ENCODE measurements at places on chromosomes 1 and 21.

- no peak for DNase-seq
Measured at GRCh38 chr1:202241376-202242079, 47.9 kb downstream of the LGR6 start.

DNA sequence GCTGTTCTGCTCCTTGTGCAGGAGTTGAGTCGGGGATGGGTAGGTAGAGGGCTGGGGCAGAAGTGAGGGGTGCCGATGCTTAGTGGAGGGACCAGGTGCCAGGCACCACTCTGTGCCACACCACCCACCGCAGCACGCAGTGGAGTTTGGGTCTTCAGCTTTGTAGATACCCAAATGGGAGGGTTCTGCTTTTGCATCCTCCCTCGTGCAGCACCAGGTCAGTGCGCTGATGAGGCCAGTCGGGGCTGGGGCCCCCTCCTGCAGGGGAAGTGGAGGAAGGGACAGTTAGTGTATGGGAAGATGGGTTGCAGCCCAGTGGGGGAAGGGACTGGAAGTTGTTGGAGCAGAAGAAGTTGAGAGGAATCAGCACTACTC is 244.0 kb downstream of the RHOU start:
- DNase-seq: no peak

- no peak for DNase-seq
Measured at GRCh38 chr1:40607921-40608320, 57.6 kb downstream of the RIMS3 start.

- DNase-seq: no peak
Measured at GRCh38 chr1:168164771-168165170, 14.0 kb upstream of the TIPRL start.

DNA sequence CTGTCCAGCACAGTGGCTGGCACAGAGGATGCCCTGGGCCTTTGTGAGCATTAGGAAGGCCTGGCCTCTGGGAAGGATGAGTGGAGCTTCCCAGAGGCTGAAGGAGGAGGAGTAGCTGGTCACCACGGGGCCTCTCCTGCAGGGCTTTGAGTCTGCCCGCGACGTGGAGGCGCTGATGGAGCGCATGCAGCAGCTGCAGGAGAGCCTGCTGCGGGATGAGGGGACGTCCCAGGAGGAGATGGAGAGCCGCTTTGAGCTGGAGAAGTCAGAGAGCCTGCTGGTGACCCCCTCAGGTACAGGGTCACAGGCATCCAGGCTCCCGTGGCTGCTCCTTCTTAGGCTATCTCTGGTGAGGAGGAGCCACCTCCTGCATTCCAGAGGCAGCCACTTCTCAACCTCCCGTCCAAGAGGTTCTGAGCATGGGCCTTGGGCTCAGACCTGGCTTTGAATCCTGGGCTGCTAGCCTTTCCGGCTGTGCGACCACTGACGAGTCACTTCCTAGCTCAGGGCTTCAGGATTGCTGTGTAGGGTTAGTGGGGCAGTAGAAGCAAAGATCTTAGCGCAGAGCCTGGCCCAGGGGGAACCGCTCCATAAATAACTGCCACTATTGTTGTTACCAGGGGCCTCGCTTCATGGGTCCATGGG is 14.0 kb downstream of the SESN2 start:
- DNase-seq: no peak

- no peak for DNase-seq
Measured at GRCh38 chr1:181143102-181143859, 54.8 kb downstream of the IER5 start.

DNA sequence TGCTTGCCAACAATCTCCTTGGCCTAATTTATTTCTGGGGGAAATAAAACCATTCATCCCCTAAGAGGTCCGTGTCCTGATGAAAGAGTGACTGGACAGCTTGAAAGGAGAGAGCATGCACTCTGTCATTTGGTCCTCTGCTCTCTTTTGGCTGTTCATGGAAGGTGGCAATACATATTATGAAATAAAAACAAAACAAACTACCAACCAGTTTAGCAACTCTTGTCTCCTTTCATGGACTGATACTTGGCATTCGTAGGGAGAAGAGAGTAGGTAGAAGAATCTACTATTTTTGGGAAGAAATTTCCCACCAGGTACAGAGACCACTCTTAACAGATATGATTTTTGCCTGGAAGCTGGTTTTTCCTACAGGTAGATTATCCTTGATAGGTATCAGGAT is 746 bp upstream of the C1orf116 start:
- no peak for DNase-seq

DNA sequence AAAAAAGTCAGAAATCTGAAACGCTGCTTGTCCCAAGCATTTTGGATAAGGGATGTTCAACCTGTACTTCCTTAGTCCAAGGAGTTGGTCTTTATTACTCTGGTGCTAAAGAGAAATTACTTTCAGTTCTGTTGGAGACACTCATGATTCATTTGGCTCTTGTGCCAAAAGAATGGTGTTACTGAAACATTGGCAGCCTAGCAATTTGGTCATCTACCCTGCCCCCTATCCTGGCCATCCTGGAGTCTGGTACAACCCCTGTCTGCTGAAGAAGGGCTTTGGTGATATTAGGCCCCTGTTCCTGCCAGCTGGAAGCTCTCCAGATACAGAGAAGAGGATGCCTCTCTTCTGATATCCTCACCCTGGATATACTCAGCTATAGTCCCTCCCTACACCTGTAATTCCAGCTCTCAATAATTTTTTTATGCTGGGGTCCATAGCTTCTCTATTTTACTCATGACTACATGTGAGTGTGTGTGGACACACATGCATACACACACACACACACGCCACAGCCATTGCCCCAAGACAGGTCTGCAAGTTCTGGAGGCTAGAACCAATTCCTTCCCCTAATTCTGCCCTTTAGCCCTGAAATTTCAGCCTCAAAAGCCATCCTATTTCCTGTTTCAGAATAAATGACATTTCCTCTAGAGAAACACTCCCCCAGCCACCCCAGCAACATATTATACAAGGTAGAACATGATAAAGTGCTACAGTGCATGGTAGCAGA is 40.0 kb downstream of the LHX8 start:
- DNase-seq: no peak

GRCh38 chr1:12745992-12746323 is at the start of gene CFAP107:
Gene CFAP107 (plus strand): TSS chr1:12746200. CDS start chr1:12746431, 231 bp downstream.
- no peak for DNase-seq

DNA sequence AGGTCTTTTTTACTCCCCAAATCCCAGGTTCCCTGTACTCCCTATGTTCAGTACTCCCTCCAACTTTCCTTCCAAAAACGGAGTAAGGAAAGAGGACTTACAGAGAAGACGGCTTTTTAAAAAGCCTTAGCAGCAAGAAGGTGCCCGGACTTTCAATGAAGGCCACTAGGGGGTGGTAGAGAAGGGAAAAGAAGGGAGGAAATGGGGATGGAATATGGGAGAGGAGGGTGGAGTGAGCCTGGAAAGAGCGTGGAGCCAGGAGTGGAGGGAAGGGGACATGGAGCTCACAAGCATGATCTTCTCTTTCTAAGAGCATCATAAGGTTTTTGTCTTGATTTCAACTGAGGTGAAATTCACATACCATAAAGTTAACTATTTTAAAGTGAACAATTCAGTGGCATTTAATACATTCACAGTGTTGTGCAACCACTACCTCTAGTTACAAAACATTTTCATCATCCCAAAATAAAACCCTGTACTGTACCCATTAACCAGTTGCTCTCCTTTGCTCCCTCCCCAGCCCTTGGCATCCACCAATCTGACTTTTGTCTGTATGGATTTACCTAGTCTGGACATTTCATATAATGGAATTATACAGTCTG is 129.9 kb downstream of the ZNF281 start:
- DNase-seq: no peak

DNA sequence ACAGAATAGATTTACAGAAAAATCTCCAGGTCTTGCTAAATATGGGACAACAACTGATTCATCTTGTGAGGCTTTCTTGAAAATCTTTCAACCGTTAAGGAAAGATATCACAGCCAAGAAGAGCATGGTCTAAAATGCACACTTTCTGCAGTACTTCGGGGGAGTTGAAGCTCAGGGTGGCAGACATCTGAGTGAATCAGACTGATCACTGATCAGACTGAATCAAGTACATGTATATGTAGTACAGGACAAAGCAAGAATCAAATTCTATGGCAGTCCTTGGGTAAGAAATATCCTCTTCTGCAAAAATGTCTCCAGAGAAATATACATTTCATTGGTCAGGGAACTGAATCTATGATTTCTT is 212.4 kb upstream of the SPAG17 start:
- DNase-seq: no peak

GRCh38 chr1:207808322-207808705 is 56.5 kb downstream of the CD46 start:
- no peak for DNase-seq

GRCh38 chr1:107657356-107657755 is 307.6 kb downstream of the VAV3 start:
- no peak for DNase-seq

DNA sequence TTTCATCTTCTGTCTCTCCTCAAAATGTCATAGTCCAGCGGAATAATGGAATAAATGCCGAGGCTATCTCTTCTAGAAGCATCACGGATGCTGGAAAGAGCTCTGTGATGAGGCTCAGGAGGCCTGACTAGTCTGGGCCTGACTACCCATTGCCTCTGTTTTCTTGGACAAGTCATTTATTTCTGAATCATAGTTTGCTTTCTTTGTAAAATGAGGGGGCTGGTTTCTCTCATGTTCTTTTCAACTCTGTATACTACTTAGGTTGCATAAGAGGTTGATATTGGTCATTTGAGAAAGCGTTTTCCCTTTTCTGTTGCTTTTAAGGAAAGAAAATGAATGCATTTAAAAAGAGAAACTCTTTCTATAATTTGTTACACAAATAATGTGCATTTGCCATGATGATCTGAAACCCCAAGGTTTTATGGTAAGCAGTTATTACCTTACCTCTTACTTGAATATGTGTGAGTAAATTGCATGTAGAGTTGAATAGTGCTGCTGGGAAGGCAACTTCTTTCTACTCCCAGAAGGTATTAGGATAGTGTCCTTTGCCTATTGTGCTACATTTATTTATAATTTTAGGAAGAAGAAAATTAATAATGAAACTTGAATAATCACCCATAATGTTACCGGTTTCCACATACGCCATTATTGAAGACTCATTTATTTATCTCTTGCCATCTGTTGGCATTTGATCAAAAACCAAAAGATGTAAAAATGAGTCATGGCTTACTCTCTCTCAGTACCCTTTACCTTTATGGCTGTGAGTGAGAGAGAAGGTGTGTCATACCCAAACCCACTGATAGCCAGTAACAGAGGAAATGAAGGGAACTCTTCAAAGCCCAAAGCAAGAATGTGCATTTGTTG is 179.1 kb downstream of the FASLG start:
- peak; percentile 17 for DNase-seq

GRCh38 chr21:37436174-37436573 is 69.6 kb downstream of the DYRK1A start:
- DNase-seq: no peak

- DNase-seq: no peak
Measured at GRCh38 chr1:31227891-31228568, 11.7 kb downstream of the NKAIN1 start.

DNA sequence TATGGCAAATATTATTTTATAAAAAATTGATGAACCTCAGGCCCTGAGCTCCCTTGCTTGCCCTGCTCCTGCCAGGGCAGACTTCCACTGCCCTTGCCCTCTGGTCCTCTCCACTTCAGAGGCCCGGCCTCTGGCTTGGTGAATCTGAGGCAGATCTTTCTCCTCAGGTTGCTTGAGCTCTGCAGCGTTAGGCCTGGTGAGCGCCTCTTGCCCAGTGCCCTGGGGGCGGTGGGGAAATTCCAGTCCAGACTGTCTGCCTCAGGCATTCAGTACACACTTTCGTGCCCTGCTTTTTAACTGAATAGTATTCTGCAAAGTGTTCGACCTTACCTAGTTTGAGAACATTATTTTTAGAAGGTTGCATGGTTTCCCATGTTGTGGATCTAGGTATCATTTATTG is 98.2 kb downstream of the PCBP3 start:
- no peak for DNase-seq

DNA sequence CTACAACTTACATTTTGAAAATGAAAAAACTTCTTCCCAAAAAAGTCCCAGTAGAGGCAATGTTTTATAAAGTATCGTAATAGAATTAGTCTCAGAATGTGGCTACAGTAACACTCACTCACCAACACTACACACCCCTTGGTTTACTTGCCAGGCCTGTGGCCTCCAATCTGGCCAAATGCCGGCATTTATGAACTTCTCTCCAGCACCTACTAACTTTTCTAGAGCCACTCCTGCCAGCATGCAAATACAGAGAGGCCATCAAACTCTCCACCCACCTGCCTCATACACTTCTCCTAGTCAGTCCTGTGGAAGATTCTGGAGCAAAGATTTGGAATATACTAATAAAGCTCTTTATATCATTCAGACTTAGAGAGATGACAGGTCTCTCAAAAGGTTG is 32.3 kb downstream of the STPG1 start:
- no peak for DNase-seq

DNA sequence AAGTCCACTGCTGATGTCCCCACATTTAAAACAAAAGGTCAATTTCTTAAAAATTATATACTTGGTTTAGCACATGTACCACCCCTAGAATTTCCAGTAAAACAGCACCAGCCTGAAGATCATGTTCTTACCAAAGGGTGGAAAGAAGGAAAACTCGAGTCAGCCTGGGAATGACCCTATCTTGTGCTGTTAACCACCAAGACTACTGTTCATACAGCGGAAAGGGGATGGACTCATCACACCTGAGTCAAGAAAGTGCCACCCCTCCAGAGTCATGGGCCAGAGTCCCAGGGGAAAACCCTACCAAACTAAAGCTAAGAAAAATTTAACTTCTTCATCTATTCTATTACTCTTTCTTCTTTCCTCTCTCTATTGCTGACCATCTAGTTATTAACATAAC is 113.6 kb upstream of the PPM1J start:
- DNase-seq: no peak

GRCh38 chr1:212727386-212728181 is 27.9 kb upstream of the BATF3 start:
- no peak for DNase-seq

DNA sequence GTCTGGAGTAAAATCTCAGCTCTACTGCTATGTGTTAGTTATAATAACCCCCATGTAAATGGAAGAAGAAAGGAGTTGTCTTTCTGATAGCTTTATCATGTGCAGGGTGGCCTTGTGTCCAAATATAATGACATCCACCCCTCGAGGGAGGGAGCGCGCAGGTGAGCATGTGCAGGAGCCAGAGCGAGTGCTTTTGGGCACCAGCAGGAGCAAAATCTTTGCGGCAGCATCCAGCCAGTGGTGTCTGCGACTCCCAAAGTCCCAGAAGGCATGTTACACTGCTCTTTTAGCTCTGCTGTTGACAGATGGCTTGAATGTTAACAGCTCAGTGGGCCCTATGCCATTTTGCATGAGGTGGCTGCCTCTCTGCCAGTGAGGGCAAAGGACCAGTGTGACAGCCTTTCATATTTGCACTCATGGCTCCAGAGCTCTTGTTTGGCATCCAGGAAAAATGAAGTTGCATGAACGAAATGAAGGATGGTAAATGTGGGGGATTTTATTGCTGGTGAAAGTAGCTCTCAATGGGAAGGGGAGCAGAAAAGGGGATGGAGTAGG is 146.7 kb downstream of the HMCN1 start:
- no peak for DNase-seq

Data from activated gamma-delta T cell treated with anti-CD3 and anti-CD28 coated beads, Interleukin-2, amount 50 U/mL, for 16 hours (primary cell).